ENCODE measurements at places on chromosomes 16 and 17. TPM values are rescaled to one million over a fixed set of nuclear protein-coding genes. Genes with fewer than 3 reads are reported as not detected.

The KRT40 gene
- not detected for total RNA-seq

DNA sequence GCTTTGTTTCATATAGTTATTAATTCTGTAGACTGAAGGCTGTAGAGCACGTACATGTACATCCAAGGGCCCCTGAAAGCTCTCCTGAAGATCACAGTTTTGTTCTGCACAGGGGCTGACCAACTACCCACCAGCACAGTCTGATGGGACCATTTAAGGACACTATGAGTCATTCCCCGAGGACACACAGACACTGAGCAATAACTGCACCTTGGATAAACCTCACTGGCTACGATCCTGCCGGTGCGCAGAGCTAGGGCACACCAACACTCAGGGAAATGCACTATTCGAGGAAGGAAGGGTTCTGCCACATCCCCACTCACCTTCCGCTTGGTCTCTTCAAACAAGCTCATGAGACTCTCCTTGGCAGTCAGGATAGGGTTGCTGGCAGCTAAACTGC is 20.3 kb downstream of the SMG6 start:
- DNase-seq: no peak
- no peaks in the 10 kb centered on the region for H3K27me3 ChIP-seq
- H3K4me3 ChIP-seq: no peak overlapping the region
- peaks cover 23% of the 10 kb centered on the region for H3K4me1 ChIP-seq

The KRT17 gene
- total RNA-seq: 0.51 TPM

The SCIMP gene
- not detected for total RNA-seq

GRCh38 chr17:49977463-49978389 is 8.7 kb downstream of the DLX4 start:
- no peak overlapping the region for H3K4me3 ChIP-seq
- no peak overlapping the region for H3K27ac ChIP-seq
- H3K4me1 ChIP-seq: peaks cover 19% of the 10 kb centered on the region
- H3K36me3 ChIP-seq: no peaks in the 10 kb centered on the region
- no peak for DNase-seq
- peaks cover 58% of the 10 kb centered on the region for H3K27me3 ChIP-seq

DNA sequence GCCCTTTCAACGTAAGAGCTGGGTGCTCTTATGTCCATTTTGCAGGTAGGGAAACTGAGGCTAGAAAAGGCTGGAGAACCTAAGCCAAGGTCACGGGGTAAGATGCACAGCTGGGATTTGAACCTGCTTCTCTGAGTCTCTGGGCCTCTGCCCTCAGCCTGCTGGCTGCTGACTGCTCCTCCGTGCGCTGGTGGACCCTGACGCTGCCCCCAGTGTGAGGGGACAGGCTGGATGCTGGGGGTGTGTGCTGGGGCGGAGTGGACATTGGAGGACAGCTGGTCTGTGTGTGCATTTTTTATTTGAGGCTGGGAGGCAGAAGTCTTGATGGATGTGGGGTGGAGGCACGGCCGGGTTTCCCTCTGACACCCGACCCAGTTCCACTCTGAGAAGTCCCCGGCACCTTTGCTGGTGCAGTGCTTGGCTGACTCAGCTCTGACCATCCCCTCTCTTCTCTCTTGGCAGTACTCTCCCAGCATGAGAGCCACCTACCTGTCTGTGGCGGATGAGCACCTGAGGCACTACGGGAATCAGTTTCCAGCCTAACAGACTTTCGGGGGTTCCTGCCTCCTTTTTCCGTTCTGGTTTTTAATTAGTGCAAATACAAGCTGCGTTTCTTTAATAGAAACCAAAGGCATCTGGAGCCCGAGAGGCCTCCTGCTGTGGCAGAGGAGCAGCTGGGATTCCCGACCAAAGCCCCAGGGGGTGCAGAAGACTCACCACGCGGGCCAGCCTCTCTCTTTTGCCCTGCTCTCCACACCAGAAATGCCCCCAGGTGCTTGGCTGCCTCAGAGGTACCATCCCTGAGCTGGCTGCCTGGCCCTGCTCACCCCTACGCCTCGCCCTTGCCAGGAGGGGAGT is 14.1 kb upstream of the DNAI2 start:
- H3K27me3 ChIP-seq: peaks cover 7% of the 10 kb centered on the region
- H3K36me3 ChIP-seq: no peaks in the 10 kb centered on the region
- no peak overlapping the region for H3K27ac ChIP-seq

GRCh38 chr17:31068291-31068690 is 26.5 kb upstream of the NF1 start:
- DNase-seq: peak; percentile 47
- peaks cover 18% of the 10 kb centered on the region for H3K36me3 ChIP-seq
- H3K4me3 ChIP-seq: peak overlapping the region; percentile 46
- peak overlapping the region; percentile 88 for H3K27ac ChIP-seq
- peaks cover 38% of the 10 kb centered on the region for H3K4me1 ChIP-seq
- H3K27me3 ChIP-seq: no peaks in the 10 kb centered on the region

The MSLN gene
- 0.11 TPM for total RNA-seq

DNA sequence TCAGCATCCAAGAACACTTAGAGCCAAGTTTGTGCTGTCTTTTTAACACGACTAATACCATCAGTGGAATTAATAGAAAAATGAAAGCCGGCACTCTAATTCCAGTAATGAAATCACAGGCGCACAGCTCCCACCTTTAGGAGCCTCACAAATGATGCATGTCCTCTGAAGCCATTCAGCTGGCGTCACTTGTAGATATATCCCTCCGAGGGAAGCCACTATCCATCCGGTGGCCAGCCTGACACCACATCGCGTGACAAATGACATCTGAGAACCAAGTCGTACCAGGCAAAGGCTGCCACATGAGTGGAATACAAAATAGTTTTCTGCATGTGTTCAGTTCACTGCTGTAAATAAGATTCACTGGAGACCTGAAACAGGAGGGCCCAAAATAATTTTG is 205.6 kb downstream of the GRIN2A start:
- peaks cover 2% of the 10 kb centered on the region for H3K27me3 ChIP-seq
- no peak overlapping the region for H3K4me3 ChIP-seq
- no peaks in the 10 kb centered on the region for H3K36me3 ChIP-seq
- H3K27ac ChIP-seq: no peak overlapping the region
- H3K4me1 ChIP-seq: no peaks in the 10 kb centered on the region

- H3K27me3 ChIP-seq: peaks cover 13% of the 10 kb centered on the region
- no peak for DNase-seq
- peaks cover 6% of the 10 kb centered on the region for H3K4me1 ChIP-seq
- no peaks in the 10 kb centered on the region for H3K36me3 ChIP-seq
- no peak overlapping the region for H3K4me3 ChIP-seq
These were observed 37.3 kb downstream of the MYO15A start for GRCh38 chr17:18145811-18146210.

All from HFFc6 (cell line).